CD4-positive, CD25-positive, alpha-beta regulatory T cell (primary cell): ENCODE measurements at places on chromosomes 2 and 18.
A peak's percentile ranks its signal among the peaks of the same experiment; 100 is the strongest.

- no peak for DNase-seq
Measured at GRCh38 chr18:7116792-7117389, 706 bp downstream of the LAMA1 start.

DNA sequence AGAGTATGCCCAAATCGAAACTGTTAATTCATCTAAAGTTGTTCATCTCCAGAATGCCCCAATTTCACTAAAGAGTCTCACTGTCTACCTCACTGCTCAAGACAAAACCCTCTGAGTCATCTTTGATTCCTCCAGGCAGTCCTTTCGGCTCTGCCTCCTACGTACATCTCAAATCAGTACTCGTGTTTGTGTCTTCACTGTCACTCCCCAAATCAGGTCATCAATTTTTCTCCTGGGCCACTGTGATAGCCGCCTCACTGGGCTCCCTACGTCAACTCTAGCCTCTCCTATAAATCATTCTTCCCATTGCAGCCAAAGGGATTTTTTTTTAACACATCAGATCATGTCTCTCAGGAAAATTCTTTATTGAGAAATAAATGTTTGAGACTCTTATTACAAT lies 42.1 kb upstream of the TTC39C start:
- peak; percentile 36 for DNase-seq

GRCh38 chr2:53987336-53987921 lies 16.6 kb upstream of the PSME4 start:
- no peak for DNase-seq

DNA sequence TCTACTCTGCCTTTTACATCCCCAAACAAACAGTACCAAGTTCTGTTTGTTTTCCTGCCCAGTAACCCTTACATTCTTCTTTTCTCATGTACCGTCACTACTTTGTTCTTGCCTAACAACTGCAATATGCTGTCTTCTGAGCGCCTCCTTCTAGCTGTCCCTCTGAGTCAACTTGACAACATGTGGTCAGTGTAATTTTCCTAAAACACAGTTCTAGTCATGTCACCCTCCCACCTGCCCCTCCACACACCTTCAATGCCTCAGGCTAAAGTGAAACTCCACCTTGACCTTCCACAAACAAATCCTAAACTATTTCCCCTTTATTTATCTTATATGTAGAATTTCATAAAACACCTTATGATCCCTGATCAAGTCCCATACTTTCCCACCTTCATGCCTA lies 124.6 kb upstream of the CD302 start:
- no peak for DNase-seq

DNA sequence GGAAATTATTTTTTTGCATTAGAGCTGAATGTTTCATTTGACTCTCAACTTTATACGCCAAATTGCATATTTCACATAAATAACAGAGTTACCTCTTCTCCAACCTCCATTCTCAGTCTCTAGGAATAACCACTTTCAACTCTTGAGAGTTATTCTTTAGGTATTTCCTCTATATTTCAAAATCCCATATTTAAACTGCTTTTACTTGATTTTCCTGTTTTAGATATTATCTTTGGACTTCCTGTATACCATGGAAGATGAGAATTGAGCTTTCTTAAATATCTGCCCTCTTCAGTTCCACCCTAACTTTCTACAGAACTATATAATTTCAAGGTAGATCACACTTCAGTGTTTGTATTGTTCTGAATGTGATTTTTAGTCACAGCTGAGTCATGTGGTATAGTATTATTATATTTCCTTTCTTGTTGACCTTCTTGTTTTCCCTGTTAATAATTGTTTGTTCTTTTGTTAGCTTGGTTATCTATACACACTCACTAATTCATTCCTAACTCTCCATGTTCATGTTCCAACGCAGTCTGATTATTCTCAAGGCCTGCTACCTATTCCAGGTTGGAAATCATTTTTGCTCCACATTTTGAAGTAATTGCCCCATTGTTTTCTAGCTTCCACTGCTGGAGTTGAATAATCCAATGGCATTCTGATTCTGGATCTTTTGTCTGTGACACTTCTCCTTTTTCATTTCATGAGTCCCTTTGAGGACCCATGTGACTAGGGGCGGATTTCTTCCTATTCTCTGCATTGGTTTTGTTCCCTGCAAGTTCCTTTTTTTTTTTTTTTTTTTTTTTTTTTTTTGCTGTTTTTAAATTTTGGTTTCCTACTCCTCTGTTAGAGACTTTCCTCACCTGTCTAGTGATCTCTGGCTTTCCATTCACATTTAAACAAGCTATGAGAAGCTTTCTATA lies 156.8 kb upstream of the RBMS1 start:
- no peak for DNase-seq

- DNase-seq, result no peak
Measured at GRCh38 chr2:42925742-42926433, 133.5 kb upstream of the HAAO start.
